ENCODE measurements at places on chromosomes 5 and 9. TPM values are rescaled to one million over a fixed set of nuclear protein-coding genes. Genes with fewer than 3 reads are reported as not detected.

DNA sequence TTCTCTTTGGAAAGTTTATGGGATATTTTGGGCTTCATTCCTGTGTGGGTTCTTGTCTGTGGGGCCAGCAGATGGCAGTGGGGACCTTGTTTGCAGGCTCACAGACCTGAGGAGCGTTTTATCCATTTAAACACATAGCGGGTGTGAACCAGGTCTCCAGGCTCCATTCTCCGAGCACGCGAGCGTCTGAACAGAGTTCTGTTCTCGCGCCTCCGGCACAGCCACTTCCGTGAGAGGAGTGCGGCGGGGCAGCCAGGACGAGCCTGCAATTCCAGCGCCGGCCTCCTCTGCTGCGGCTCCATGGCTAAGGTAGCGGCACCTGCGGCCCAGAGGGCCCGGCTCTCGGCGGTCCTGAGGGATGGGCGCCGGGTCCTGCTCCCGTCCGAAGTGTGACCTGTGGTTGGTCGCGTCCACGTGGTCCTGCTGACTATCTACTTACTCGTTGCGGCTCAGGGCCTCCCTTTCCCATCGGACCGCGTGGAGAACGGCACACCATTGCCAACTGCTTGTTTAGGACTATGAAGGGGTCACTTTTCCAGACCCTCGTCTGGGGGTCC lies 7.3 kb downstream of the NRARP start:
- peak overlapping the region; percentile 24 for H3K4me3 ChIP-seq
- DNase-seq: no peak
- H3K27ac ChIP-seq: peak overlapping the region; percentile 12
- peaks cover 2% of the 10 kb centered on the region for H3K4me1 ChIP-seq
- no peaks in the 10 kb centered on the region for H3K36me3 ChIP-seq

GRCh38 chr5:96127538-96127937 lies 165.9 kb upstream of the ELL2 start:
- H3K36me3 ChIP-seq: no peaks in the 10 kb centered on the region
- H3K4me1 ChIP-seq: no peaks in the 10 kb centered on the region
- H3K27me3 ChIP-seq: peaks cover 7% of the 10 kb centered on the region
- no peak overlapping the region for H3K27ac ChIP-seq
- no peak for DNase-seq
- H3K4me3 ChIP-seq: no peak overlapping the region

GRCh38 chr5:120630550-120630949 lies 166.4 kb downstream of the PRR16 start:
- no peaks in the 10 kb centered on the region for H3K27me3 ChIP-seq
- H3K4me1 ChIP-seq: no peaks in the 10 kb centered on the region
- DNase-seq: no peak
- no peaks in the 10 kb centered on the region for H3K36me3 ChIP-seq

DNA sequence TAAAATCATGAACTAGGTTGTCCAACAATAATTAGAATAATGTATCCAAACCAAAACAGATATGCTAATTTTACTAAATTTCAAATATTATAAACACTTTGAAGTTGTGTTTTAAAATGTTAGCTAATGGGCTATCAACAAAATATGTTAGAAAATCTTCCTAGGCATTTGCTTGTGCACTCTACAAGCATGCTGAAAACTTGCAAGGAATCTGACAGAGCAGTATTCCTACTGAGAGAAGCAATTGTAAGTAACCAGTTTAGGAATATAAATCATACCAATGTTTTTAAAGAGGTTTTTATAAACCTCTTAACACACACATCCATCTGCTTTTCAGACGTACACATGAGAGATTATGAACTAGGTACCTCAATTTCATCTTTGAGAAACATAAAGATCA lies 228.4 kb upstream of the TBCA start:
- H3K4me1 ChIP-seq: no peaks in the 10 kb centered on the region
- DNase-seq: no peak

DNA sequence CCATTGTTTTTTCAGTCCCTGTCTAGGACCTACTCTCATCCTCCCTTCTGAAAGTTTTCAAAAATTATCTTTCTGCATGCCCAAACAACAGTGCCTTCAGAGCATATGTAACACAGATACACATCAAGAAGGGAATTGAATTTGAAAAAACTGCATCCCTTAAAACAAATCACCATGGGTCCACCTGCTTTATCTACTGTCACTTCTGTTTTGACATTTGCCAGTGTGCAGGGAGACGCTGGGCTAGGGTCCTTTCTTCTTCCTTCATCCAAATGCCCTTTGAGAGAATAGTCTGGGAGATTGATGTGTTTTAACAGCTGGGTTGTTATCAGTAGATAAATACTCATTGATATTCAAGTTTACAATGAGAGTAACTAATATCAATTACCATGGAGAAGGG lies 1630.1 kb downstream of the MAT2B start:
- H3K27ac ChIP-seq: no peak overlapping the region
- H3K36me3 ChIP-seq: no peaks in the 10 kb centered on the region
- no peak for DNase-seq
- H3K4me3 ChIP-seq: no peak overlapping the region
- H3K27me3 ChIP-seq: no peaks in the 10 kb centered on the region
- H3K4me1 ChIP-seq: no peaks in the 10 kb centered on the region

Gene GNAQ
- total RNA-seq: 26.3 TPM

DNA sequence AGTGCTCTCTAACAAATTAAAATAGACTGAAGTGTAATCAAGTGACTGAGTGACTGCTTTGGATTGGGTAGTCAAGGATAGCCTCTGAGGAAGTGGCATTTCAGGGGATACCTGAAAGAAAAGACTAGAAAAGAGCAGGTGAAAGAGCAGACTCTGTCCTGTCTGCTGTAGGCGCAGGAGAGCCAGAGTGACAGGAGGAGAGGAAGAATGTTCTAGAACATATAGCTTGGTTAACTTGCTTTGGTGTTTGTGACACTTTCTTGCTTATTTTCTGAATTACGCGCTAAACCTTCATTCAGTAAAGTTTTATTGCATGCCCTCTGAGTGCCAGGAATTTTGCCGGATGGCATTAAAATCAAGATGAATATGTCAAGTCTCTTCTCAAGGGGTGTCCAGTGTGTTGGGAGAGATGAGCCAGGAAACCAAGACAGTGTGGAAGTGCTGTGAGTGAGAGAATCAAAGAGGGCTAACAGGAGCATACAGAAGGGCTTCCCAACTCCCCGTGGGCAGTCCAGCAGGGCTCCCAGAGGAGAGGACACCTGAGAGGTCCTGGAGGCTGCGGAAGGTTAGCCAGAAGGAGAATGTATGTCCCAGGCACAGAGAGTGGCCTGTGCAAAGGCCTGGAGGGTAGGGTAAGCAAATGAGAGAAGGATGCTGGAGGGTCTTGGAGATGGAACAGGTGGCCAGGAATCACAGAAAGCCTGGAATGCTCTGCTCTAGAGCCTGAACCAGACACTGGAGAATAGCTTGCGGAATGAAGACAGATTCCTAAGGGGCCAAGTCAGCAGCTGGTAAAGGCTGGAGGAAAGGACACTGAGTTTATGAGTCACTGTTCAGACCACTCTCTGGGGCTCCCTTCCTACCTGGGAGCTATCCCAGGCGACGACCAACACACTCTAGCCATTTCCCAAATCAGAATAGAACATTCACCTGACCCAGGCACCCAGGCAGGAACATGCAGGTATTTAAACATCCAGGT lies 59.3 kb downstream of the SLC22A5 start:
- H3K36me3 ChIP-seq: peaks cover 39% of the 10 kb centered on the region
- peaks cover 89% of the 10 kb centered on the region for H3K4me1 ChIP-seq
- DNase-seq: no peak
- H3K4me3 ChIP-seq: peak overlapping the region; percentile 81
- H3K27me3 ChIP-seq: no peaks in the 10 kb centered on the region
- H3K27ac ChIP-seq: peak overlapping the region; percentile 96

DNA sequence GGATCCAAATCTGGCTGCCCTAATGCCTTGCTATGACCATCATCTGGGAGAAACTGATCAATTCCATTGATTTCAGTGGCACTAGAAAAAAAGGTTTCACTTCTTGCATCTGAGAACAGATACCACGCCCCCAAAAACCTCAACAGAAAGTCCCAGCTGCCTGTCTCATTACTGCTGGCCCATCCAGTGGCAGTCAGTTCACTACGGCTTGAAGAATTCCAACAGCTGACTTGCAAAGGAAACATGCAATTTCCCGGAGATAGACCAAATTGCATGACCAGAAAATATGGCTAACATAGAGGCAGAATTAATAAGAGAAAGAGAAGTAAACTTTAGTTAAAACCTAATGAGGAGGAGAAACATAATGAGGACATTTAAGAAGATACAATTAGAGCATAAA lies 48.6 kb downstream of the UGCG start:
- DNase-seq: peak; percentile 75
- H3K36me3 ChIP-seq: no peaks in the 10 kb centered on the region
- peaks cover 6% of the 10 kb centered on the region for H3K27me3 ChIP-seq

Gene PTGES
- total RNA-seq: 0.09 TPM

GRCh38 chr5:867300-867870 lies 16.6 kb upstream of the ZDHHC11 start:
- no peaks in the 10 kb centered on the region for H3K27me3 ChIP-seq
- H3K27ac ChIP-seq: no peak overlapping the region
- DNase-seq: no peak

Gene RPS14
- 2,587 TPM for total RNA-seq

- H3K36me3 ChIP-seq: no peaks in the 10 kb centered on the region
- no peak for DNase-seq
- H3K4me3 ChIP-seq: no peak overlapping the region
- no peak overlapping the region for H3K27ac ChIP-seq
Observed at GRCh38 chr5:11214864-11215644, 454.0 kb upstream of the DAP start.

Gene BARX1
- total RNA-seq: 0.61 TPM

GRCh38 chr9:16309469-16310271 lies 560.8 kb downstream of the BNC2 start:
- no peaks in the 10 kb centered on the region for H3K36me3 ChIP-seq
- no peaks in the 10 kb centered on the region for H3K27me3 ChIP-seq
- H3K27ac ChIP-seq: no peak overlapping the region
- H3K4me1 ChIP-seq: no peaks in the 10 kb centered on the region
- DNase-seq: no peak

Gene KYAT1
- total RNA-seq: 14.4 TPM

Gene RNF20
- total RNA-seq: 43.8 TPM

Data from activated CD4-positive, alpha-beta T cell treated with anti-CD3 and anti-CD28 coated beads, Interleukin-2, amount 10 ng/mL, durations not matched to agents 24 days and 14 days (primary cell).